ENCODE measurements at places on chromosomes 1 and 21.

- no peak for DNase-seq
Observed at GRCh38 chr1:221840511-221841243, 98.8 kb upstream of the DUSP10 start.

GRCh38 chr1:29798699-29799566 lies 562.6 kb downstream of the PTPRU start:
- no peak for DNase-seq

DNA sequence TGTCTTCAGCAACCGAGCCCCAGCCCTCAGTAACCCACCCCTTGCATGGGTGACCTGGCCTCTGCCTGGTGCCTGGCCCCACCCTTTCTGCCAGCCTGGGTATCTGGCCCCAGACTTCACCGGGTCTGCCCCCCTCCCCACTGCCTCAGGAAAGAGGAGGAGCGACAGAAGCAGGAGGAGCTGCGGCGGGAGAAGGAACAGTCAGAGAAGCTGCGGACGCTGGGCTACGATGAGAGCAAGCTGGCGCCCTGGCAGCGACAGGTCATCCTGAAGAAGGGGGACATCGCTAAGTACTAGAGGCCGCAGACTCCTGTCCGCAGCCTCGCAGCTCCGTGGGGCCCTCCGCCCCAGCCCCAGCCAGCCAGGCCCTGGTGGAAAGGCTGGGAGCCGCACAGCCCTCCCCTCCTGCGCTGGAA lies 6.1 kb downstream of the TNFRSF25 start:
- no peak for DNase-seq

DNA sequence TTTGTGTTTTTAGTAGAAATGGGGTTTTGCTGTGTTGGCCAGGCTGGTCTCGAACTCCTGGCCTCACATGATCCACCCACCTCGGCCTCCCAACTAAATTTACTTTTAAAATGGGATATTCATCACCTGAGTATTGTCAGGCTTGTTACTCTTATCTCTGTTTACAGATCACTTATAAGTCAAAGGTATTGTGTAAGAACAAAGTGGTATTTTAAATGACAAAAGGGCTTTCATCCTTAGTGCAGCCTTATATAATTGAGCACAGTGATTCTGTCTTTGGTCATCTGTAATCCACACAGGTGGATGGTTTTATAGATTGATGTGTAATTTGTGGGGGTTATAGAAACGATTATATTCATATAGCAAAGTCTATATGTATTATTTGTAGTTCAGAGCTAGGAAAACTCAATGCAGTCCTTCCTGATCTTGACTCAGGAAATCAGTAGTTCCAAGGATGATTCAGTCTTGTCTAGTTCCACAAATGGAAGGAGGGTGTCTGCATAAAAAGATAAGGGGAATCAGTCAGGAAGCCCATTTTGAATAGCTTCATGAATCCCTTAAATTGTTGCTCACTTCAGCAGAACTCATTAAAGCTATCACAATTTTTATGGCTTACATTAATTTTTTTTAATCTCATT lies 34.6 kb downstream of the STXBP3 start:
- no peak for DNase-seq

- DNase-seq = no peak
Observed at GRCh38 chr21:36211660-36212512, 55.3 kb downstream of the DOP1B start.

DNA sequence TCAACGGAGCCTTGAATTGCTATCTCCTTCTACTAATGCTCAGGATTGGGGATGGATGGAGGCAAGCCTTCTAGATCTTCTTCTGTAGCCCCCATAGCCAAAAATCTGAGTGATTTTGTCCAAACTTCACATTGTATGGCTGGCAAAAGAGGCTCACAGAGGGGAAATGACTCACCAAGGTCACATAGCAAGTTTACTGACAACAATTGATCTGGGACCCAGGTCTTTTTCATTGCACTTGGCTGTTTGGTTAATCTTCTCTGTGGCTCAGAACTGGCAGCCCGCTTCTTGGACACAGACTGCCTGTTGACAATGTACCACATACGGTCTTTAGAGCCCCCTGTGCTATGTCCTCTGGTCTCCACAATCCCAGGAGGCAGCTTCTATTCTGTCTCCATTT lies 3.0 kb upstream of the LACTBL1 start:
- no peak for DNase-seq

GRCh38 chr1:39729030-39729429 lies 9.7 kb upstream of the PPIE start:
- DNase-seq = no peak

DNA sequence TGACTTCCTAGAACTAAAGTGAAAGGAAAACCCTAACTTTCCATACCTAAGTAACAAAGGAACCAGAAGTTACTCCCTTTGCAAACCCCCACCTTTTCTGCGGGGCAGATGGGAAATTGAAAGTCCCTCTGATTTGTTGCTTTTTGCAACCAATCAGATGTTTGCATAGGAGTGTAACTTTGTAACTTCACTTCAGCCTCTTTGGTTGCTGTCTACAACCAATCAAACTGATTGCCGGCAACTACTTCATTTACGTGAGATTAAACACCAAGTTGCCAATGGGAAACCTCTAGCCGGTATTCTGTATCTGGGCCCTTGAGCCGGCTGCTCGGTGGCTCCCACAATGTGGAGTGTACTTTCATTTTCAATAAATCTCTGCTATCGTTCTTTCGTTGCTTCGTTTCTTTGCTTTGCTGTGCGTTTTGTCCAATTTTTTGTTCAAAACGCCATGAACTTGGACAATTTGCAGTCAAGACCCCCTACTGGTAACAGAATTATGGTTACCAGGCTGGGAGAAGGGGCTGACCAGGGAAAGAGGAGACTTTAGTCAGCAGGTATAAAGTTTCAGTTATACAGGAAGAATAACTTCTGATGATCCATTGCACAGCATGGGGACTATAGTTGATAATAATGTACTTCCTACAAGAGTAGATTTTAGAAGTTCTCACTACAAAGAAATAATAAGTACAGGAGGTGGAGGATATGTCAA lies 69.2 kb upstream of the RGS2 start:
- no peak for DNase-seq

- DNase-seq = no peak
Observed at GRCh38 chr21:15212206-15212605, 147.4 kb upstream of the NRIP1 start.

DNA sequence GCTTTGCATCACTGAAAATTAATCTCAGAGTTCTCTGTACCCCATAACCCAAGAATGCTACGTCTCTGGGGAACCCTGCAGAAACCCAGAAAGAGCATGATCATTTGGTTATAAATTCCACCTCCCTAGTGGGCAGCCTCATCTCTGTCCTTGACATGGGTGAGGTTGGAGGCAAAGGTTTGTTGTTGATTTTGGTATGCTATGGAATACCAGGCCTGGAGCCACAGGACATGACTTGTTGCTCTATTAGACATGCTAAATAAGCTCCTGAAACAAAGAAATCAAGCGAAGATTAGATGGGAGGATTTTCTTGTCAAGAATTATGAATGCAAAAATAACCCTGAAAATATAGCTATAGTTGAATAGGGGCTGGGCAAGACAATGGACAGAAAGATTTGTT lies 197.4 kb upstream of the CAMK1G start:
- DNase-seq = no peak

- DNase-seq = no peak
Observed at GRCh38 chr1:232386721-232387510, 243.0 kb downstream of the SIPA1L2 start.

GRCh38 chr1:60044881-60045280 lies 28.7 kb downstream of the C1orf87 start:
- no peak for DNase-seq

GRCh38 chr1:155513300-155513916 lies 49.2 kb downstream of the ASH1L start:
- DNase-seq = no peak

- peak; percentile 54 for DNase-seq
Observed at GRCh38 chr1:111334169-111334568, 43.5 kb downstream of the CHIA start.

DNA sequence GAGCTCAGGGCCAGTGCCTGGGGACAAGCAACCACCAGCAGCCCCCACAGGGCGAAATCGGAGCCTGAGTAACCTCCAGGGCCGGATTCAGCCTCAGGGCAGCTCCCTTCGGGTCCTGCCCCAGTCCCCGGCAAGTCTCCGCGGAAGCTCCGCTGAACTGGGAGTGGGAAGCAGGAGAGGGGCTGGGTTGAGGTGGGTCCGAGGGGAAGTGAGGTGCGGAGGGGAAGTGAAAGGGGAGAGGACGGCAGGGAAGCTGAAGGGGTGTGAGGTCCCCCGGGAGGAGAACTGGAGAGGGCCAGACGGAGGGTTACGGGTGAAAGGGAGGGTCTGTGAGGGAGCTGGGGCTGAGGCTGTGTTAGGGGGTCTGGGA lies 560 bp downstream of the PADI2 start:
- DNase-seq = no peak

GRCh38 chr1:22104865-22105437 lies 37.9 kb downstream of the WNT4 start:
- DNase-seq = no peak

DNA sequence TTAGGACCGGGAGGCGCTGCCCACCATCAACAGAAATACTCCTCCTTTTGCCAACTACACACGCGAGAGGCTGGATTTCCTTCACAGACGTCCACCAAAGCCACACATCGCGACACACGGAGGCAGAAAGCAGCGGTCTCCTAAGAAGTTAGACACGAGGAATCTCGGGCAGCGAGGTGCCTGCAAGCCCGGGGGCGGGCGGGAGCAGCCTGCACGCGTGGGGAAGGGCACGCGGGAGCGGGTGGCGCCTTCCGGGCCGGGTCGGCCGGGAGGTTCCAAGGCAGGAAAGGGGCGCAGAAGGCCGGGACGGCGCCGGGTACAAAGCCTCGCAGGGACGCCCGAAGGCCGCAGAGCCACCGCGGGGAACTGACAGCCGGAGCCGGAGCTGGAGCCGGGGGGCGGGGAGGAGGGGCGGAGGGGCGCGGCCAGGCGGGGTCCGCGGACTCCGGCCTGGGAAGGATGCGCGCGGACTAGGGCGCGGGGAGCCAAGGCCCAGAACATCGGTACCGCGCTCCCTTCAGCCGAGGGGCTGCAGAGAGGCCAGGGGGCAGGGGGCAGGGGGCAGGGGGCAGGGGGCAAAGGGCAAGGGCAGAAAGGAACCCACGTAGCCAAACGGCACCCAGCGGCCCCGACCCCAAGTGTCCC lies 722 bp downstream of the NPHP4 start:
- DNase-seq = peak; percentile 58

- DNase-seq = no peak
Observed at GRCh38 chr1:91141858-91142257, 120.0 kb upstream of the ZNF644 start.

GRCh38 chr1:62882201-62883104 lies 98.5 kb downstream of the ATG4C start:
- DNase-seq = no peak

DNA sequence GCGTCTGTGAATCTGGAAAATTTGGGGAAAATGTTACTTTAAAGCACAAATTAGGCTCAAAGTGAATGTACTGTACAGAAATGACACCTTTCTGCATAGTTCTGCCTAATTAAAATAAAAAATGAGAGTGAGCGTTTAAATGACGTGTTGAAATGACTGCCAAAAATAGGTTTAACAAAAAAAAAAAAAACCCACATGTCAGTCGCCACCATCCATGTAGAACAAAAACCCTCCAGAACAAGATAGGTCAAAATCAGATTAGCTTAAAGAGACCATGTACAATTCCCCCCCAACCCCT lies 745 bp downstream of the PARP1 start:
- no peak for DNase-seq

DNA sequence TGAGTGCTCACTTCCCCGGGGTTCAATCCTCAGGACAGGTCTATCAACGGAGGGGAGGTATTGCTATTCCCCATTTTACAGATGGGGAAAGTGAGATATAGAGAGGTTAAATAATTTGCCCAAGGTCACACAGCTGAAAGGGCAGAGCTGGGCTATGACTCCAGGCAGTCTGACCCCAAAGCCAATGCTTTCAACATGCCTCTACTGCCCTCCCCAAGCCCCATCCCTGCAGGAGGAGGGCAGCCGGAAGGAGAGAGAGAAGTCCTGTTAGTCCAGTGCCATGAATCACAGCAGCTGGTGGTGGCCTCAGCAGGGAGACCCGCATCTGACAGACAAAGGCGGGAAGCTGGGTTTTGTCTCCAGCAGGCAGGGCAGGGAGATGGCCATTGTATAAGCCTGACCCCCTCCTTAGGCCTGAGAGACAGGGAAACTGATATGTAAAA lies 20.0 kb upstream of the CLIC4 start:
- DNase-seq = no peak

- DNase-seq = no peak
Observed at GRCh38 chr21:19076031-19076430, 672.4 kb upstream of the TMPRSS15 start.

DNA sequence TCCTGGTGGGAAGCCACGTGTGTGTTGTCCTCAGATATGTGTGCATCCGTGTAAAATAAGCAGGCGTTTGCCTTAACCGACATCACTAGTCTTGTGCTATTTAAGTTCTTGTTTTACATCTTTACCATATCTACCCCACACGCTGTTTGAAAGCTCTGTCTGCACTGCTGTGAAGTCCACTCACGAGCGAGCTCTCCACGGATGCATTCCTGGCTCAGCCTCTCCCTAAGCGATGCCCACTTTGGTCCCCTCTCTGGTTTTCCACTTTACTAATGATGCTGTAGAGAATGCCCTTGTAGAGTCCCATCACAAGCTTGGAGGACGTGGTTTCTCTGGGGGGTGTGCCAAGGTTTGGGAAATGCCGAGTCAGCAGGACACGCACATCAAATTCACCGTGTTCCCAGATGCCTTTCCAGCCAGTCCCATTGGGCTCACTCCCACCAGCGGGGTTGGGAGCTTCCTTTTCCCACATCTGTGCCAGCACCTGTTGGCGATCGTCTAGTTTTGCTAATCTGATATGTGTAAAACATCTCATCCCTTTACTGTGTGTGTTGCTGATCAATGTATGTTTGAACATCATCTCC lies 43.8 kb downstream of the ACTL8 start:
- DNase-seq = no peak

DNA sequence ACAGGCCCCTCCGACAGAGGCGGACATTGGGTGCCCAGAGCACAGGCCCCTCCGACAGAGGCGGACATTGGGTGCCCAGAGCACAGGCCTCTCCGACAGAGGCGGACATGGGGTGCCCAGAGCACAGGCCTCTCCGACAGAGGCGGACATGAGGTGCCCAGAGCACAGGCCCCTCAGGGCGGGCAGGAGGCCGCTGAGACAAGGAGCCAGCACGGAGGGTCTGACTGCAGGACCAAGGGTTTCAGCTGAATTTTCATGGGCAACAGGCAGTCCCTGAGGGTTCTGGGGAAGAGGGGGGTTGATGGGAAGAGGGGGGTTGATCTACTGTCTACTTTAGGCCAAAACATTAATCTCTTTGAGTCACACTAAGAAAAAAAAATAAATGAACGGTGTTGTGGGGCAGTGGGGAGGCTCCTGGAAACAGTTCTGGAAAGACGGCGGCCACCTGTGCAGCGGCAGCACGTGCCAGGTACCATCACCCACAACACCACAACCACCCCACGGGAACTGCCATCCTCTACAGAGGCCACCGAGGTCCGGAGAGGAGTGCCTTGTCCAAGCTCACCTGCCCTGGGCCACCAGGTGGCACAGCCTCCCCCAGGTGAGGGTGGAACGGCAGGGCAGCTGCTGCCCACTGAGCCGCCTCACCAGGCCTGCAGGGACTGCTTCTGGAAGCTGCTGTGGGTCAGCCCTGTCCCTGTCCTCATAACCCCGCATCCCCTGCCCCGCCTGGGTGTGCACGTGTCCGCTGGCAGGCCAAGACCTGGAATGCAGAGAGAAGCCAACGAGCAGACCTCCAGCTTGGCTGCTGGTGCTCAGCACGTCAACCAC lies 20.5 kb downstream of the PRDM15 start:
- DNase-seq = no peak
